ENCODE measurements at places on chromosomes 1 and 21.

DNA sequence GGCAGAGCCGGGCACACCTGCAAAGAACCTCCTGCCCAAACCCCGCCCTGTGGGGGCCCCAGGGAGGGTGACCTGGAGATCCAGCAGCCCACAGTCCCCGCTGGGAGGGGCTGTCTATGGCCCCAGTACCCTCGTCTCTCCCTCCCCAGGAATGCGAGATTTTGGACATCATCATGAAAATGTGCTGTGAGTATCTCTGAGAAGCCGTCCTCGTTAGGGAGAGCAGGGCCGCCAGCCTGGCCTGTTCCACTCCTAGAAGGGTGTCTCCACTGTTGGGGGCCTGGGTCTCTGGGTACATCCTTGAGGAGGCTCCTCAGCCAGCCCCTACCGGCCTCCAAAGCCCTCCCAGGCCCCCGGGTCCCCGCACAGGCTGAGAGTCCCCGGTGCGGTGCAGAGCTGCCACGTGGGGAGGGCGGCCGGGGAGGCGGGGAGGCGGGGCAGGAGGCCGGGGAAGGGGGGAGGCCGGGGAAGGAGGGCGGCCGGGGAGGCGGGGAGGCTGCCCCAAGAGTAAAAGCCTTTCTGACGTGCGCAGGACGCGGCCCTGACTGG lies 18.7 kb downstream of the COL6A1 start:
- DNase-seq = no peak

DNA sequence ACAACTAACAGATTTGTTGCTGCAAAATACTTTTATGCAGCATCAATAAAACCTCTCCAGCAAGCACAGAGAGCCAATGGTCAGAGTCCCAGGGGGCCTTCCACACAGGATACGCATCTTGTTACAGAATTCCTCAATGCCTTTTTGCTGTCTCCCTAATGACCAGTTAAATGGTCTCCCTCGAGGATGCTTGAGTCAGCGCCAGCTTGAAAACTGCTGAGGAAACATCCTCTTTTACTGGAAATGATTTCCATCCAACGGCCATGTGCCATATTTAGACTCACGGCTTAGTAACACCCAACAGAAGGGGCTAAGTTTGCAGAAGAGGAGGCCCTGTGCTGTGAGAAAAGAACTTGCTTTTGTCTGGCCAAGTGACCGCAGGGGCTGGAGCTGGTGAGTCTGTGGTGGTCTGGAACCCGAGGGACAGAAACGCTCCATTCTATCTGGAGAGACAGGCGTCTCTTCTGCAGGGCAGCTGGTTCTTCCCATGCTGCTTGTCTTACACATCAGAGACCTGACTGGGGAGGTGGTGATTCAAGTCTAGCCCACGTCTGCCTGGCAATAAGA lies 496.4 kb downstream of the SETD4 start:
- DNase-seq = peak; percentile 54

DNA sequence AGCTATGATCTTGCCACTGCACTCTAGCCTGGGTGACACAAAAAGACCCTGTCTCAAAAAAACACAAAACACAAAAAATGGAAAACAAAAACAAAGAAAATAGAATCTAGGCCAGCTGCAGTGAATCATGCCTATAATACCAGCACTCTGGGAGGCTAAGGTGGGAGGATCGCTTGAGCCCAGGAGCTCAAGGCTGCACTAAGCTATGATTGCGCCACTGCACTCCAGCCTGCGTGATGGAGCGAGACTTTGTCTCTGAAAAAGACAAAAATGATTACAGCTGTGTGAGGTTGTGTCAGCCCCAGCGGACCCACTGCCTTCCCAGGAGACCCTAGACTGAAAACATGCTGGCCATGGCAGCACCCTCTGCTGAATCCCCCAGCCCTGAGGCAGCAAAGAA lies 80.2 kb upstream of the ZBTB40 start:
- no peak for DNase-seq

GRCh38 chr1:234672349-234673135 lies 62.6 kb upstream of the IRF2BP2 start:
- no peak for DNase-seq

DNA sequence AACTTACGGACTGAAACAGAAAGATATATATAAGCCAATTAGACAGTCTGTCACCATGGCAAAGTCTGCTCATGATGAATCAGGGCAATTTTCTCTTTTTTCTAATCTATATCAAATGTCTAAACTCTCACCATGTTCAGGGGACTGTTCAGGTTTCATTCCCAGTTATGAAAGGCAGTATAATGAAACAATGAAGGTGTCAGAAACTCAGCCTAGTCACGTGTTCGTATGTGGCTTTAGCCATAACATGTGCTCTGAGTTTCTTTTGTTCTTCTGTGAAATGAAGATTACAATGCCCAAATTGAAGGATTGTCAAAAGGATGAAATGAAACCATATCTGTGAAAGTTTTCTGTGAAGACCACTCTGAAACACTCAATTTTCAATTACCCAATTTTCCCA lies 392.9 kb downstream of the DSCAM start:
- DNase-seq = no peak

GRCh38 chr1:59005491-59006288 lies 221.8 kb upstream of the JUN start:
- DNase-seq = no peak

- DNase-seq = no peak
These were observed 124.9 kb downstream of the RGS2 start for GRCh38 chr1:192933744-192934143.

DNA sequence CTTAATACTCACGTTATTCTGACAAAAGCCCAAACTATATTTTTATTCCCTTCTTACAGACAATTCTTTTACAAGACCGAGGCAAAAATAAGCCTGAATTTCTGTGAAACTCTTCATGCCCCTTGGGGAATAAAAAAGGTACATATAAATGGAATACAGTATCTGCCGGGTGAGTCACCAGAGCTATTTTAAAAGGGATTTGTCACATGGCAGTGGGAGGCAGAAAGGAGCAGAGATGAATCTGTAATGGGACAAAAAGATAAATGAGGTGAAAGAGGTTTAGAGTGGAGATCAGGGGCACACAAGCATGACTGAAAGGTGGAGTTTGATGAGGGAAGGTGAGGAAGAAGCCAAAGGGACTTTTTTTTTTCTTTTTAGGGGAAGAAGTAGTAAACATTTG lies 8.8 kb downstream of the XCL1 start:
- no peak for DNase-seq

GRCh38 chr1:247542811-247543210 lies 6.1 kb upstream of the GCSAML start:
- DNase-seq = no peak

GRCh38 chr1:8862528-8862927 lies 16.0 kb downstream of the ENO1 start:
- DNase-seq = peak; percentile 55

DNA sequence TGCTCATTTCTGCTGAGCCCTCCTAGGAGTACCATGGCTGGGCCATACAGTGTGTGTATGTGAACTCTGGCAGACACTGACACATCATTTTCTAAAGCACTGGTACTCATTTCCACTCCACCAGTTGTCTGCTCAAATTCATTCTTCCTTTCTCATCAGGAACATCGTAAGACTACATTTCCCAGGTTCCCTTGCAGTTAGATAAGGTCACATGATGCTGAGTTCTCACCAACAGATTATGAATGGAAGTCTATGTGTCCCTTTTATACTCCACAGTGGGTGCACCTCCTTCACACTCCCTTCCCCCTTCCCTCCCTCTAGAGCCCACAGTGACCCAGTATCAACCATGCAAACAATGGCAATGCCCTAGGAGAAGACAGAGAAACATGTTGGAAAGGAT lies 38.3 kb upstream of the PAX7 start:
- no peak for DNase-seq

DNA sequence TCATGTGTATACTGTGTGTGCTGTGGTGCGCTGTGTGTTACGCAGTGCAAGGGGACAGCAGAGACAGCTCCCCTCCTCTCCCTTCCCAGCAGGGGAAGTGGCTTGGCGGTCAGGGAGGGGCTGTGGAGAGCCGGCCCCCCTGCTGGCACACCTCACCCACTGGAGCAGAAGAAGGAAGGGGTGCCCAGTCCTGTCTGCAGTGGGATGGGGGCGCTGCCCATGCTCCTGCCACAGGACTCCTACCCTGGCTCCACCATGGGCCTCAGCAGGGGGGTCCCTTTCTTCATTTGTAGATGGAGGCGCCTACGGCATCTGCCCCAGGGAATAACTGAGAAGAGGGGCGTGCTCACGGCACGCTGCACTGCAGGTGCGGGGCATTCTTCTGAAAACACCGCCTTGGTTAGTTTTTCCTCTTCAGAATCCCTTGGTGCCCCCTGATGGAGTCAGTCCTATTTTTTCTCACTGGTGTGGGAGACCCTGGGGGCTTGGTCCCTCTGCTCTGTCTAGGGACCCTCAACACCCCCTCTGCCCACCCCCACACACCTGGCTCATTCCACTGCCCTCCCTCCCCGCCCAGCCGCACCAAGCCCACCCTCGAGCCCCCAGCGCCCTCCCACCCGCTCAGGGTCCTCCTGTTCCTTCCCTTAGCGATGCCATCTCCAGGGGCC lies 13.8 kb upstream of the LDLRAP1 start:
- DNase-seq = no peak

- DNase-seq = no peak
These were observed 44.8 kb downstream of the AGPAT3 start for GRCh38 chr21:43909741-43910400.

DNA sequence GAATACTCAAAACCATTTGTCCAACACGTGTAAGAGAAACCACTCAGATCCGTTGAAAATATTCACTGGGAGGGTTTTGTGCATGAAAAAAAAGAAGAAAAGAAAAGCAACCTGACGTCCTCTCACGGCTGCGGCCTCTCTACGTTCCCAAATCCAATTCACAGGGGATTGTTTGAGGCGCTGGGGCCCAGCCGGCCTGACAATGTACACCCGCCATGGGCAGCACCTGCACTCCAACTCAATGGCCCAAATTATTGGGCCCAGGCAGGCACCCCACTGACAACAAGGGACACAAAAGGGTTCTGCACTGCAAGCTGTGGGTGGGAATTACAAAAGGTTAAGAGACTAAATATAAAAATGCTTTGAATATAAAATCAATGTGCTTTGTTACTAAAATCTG lies 41.5 kb downstream of the MORN1 start:
- no peak for DNase-seq

DNA sequence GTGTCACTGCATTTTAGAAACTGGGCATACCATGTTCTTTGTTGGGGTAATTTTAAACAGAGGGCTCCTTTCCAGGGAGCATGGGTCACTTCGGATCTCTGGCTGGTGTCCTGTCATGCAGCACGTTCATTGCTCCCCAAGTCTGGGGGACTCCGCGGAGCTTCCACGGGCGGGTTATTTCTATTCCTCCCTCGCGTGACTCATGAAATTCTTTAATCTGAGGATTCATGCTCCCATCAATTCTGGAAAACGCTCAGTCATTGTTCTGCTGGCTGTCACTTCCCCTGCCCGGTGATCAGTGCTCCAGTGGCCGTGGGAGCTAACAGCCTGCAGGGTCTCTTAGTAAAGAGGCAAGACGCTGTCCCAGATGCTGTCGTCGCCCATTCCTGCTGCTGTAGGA lies 28.1 kb downstream of the CFAP74 start:
- no peak for DNase-seq

DNA sequence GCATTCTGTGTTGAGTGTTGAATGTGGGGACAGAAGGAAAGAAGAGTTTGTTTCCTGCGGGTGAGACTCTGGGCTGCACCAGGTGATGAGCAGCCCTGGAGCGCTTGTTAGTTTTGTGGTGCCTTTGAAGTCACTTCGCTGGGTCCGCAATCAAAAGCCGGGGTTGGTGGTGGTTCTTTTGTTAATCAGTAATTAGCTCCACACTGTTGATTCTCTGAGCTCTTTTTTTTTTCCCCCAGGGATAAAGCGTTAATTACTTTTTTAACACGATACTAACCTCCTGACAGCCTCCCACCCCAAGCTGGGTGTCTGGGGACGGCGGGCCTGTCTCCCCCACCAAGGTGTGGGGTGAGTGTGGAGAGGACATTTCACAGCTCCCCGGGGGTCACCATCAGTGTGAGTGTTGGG lies 56.6 kb downstream of the AGPAT3 start:
- no peak for DNase-seq

DNA sequence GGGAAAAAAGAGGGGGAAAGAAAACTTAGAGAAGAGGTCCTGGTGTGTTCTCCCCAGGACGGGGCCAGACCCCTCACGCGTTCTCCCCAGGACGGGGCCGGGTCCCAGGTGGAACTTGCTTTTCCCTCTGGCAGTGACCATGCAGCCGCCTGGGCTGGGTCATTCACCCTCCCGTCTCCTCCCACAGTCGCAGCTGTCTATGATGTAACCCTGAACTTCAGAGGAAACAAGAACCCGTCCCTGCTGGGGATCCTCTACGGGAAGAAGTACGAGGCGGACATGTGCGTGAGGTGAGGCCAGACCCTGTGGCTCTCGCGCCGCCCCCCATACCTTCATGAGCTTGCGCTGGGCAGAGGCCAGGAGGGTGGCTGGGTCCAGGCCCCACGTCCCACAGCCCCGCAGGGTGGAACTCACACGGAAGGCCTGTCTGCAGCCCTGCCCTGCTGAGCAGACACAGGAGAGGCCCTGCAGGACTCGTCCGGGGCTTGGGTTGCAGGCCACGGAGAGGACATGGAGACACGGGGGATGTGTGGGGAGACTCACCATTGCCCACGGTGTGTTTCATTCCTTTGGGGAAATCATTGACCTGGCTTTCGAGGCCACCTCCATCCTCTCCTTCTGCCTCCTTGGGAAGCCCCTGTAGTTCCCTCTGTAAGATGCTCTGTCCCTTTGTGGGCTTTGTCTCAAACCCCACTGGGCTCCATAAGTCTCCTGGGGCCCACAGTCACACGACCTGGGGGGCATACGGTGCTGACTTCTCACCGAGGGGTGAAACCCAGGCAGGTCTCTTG lies 40.7 kb upstream of the TRAPPC10 start:
- no peak for DNase-seq

DNA sequence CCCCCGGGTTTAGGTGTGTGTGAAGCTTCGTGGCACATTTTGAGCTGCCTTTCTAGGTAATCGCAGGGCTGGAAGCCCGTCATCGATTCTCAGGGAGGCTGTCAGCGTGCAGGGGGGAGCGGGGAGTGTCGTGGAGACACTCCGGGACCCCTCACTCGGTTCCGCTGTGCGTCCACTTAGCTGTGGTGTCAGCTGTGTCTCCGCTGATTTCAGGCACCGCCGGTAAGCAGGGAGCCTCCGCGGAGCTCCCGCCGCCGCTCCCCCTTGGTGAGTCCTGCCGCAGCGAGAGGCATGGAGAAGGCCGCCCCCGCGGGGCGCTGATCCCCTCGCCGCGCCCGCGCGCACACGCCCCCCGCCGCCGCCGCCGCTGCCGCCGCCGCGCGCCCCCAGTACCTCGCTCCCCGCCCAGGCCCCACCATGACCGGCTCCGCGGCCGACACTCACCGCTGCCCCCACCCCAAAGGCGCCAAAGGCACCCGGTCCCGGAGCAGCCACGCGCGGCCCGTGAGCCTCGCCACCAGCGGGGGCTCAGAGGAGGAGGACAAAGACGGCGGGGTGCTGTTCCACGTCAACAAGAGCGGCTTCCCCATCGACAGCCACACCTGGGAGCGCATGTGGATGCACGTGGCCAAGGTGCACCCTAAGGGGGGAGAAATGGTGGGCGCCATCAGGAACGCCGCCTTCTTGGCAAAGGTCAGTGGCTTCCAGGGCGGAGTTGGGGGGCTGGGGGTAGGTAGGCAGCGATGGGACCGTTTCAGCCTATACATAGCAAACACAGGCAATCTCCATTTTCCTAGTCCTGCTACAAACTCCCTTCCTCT lies 995 bp downstream of the VASH2 start:
- DNase-seq = peak; percentile 43

- DNase-seq = no peak
These were observed 122.7 kb downstream of the HMGB4 start for GRCh38 chr1:33986390-33987095.

Measured in eye (tissue), 1 donor.